ENCODE measurements at places on chromosomes 2 and 18.

GRCh38 chr18:63218472-63218871 lies 101.1 kb downstream of the BCL2 start:
- DNase-seq: no peak

GRCh38 chr18:21799721-21800120 lies 59.1 kb downstream of the MIB1 start:
- DNase-seq: no peak

GRCh38 chr2:152161598-152161997 lies 14.0 kb downstream of the STAM2 start:
- no peak for DNase-seq

GRCh38 chr18:50429207-50429948 lies 54.5 kb downstream of the SKA1 start:
- no peak for DNase-seq

DNA sequence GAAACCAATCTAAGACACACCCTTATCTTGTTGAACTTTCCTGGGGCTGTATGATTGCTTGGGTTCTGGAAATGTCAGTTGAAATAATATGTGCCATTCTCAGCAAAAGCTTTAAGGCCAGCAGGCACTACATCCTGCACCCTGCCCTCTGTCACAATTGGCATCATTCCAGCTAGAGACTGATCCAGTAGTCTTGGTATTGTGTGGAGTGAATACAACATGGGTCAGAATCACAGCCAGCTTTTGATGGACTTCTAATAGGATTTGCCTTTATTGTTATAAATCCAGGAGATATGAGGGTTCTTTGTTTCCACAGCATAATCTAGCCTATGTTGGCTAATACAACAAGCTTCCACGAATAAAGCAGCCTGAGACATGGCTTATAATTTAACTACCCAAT lies 617.0 kb upstream of the CDH2 start:
- no peak for DNase-seq

Measured in activated CD4-positive, alpha-beta T cell treated with anti-CD3 and anti-CD28 coated beads for 4 hours (primary cell).